ENCODE measurements at places on chromosomes 4 and X.

- DNase-seq, result no peak
Measured at GRCh38 chrX:10146346-10146745, 10.4 kb upstream of the CLCN4 start.

GRCh38 chr4:71230271-71231128 lies 108.3 kb upstream of the SLC4A4 start:
- DNase-seq, result no peak

DNA sequence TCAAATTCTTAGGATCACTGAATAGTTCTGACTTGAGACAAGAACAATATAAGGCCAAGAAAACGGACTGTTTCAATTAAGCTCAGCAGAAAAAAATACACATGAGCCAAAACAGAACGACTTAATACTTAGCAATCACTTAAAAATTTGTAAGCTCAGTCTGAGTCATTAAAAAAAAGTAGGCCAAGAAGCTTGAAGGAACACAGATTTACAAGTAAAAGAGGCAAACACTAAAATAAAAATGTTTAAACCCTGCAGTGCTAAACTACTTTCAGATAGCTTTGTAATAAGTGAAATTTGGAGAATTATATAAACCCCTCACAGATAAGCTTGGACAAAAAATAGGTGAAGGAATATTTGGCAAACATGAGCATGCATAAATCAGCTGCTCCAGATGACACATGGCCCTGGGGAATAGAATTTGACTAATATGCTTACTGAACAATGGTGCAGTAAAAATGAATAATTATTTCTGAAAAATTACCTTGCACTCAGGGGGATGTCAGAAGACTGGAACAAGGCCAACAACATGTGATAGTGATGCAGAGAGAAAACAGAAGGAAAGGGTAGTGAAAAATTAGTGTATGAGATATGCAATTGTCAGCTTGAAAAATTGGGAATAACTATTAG lies 49.6 kb downstream of the LNX1 start:
- DNase-seq, result no peak

GRCh38 chr4:145797278-145797677 lies 117.3 kb downstream of the C4orf51 start:
- no peak for DNase-seq
